CD4-positive, alpha-beta T cell treated with Interleukin-6 for 4 hours (primary cell): ENCODE measurements at places on chromosomes 16 and 17.

DNA sequence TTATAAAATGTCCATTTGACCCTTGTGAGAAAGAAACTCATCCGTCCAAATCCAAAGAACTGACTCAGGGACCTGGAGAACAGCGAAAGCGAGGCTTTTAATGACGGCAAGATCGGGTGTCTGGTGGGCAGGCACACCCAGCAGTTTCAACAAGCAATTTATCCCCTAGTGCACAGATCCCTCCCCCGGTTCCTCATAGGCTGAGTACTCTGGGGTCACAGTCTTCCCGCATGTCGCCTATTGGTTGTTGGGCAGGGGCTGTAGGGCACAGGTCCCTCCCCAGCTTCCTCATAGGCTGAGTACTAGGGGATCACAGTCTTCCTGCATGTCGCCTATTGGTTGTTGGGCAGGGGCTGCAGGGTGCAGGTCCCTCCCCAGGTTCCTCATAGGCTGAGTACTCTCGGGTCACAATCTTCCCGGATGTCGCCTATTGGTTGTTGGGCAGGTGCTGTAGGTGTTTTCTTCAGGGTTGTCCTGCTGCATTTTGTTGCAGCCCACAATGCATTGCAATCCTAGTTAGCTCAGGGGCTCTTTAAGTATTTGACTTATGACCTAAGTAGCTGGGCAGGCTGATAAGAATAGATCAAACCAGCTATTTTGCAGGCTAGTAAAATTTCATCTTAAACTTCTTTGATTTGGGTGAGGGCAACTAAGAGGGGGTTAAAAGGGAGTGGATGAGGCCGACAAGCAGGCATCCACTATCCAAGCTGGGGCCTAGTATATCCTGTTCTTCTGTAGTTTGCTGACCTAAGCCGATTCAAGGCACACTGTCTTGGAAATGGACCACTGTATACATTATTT lies 3.6 kb upstream of the UTS2R start:
- DNase-seq = no peak

- no peak for DNase-seq
These were observed 38.8 kb downstream of the RPGRIP1L start for GRCh38 chr16:53664724-53665345.

DNA sequence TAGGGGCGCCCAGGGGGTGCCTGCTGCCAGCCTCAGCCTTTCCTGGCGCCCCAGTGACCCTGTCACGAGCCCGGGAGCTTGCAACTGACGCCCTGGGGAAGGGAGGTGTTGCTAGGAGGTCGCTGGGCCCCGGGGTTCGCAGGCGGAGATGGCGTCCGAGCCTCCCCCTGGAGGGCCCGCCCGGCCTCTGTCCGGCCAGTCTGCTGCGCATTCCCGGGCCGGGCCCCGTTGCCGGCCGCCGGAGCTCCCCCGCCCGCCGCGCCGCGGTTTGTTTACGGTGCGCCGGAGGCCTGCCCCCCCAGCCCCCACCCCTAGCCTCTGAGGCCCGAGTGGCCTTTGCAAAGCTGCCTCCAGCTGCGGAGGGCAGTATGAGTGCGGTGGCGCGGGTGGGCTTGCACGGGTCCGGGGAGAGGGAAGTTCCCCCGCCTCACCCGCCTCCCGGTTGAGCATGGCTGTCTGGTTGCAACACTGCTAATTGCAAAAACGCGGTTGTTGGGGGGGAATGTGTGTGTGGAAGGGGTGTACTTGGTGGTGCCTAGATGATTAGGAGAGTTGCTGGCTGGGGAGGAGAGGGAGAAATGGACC lies 514 bp downstream of the THRA start:
- peak; percentile 48 for DNase-seq

GRCh38 chr16:81921085-81921814 lies 90.0 kb downstream of the SDR42E1 start:
- no peak for DNase-seq

- DNase-seq = no peak
These were observed 287.3 kb upstream of the AXIN2 start for GRCh38 chr17:65848751-65849150.

- DNase-seq = peak; percentile 61
These were observed 744 bp upstream of the PLXDC1 start for GRCh38 chr17:39151943-39152818.

DNA sequence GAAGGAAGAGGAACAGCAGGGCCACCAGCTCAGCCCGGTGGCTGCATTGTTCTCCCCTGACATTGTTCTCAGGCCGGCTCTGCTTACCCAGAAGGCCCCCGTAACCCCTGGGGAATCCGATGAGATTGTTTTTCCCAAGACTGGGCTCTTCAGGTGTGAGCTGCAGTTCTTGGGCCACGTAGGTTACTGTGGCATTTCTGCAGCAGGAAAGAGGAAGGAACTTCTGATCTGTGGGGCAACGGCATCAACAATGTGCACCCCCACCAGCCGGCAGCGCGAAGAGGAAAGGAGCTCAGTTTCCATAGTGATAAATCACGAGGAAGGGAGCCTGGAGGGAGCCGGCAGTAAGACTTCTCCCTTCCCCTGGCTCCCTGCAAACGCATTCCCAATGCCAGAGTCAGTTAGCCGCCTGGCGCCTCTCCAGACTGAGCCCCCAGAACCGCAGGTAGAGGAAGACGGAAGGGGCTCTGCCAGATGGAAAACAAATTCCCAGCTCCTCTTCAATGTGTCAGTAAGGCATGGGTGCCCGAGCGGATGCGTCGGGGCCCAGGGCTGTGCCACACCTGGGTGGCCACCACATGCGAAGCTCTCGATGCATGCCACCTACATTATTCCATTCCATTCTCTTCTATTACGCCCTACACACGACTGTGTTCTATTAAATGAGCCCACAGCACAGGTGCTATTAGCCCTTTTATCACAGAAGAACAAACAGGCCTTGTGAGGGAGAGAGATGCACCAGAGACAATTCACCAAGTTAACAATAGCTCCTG lies 21.5 kb upstream of the PECAM1 start:
- DNase-seq = peak; percentile 40

- DNase-seq = no peak
These were observed 61.4 kb downstream of the TMEM100 start for GRCh38 chr17:55661256-55661758.

DNA sequence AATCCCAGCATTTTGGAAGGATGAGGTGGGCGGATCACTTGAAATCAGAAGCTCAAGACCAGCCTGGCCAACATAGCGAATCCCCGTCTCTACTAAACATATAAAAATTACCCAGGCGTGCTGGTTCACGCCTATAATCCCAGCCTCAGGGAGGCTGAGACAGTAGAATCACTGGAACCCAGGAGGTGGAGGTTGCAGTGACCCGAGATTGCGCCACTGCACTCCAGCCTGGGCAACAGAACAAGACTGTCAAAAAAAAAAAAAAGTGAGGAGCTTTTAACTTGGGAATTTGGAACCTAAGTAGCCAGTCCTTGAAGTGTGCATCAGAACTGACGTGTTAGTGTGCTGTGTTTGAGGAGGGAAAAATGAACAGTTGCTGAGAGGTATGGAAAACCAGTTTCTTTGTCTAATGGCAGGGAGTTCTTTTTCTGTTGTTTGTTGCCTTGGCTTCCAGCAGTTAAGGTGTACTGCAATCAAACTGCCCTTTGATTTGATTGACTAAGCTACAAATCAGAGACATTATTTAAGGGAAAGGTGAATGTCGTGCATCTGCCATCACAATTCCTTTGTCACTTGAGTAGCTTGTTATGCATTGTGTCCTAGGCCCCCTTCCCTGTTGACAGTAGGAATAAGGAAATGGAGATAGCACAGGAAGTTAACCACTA lies 8.6 kb upstream of the DUSP14 start:
- no peak for DNase-seq

GRCh38 chr16:74625500-74626350 lies 18.8 kb upstream of the GLG1 start:
- DNase-seq = no peak

DNA sequence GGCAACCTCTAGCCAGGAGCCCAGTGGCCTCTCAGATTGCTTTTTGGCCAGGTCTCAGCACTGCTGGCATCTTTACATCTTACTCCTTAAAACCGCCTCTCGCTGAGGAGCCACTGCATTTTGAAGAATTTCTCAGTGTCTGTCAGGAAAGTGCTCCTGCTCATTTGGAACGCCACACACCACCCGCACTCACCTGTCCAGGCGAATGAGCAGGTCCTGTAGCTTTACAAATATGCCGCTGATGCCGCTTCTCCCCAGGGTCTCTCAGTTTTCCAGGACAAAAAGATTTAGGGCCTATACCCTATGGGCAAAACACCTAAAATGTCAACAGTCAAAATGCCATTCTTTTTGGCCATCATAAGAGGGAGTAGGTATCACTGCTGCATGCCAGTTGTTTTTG lies 22.1 kb downstream of the CYB561 start:
- DNase-seq = no peak

- DNase-seq = no peak
These were observed 23.7 kb downstream of the PHLPP2 start for GRCh38 chr16:71700831-71701230.

GRCh38 chr17:72455562-72455961 lies 334.7 kb downstream of the SOX9 start:
- DNase-seq = no peak

GRCh38 chr17:17164676-17165075 lies 41.5 kb downstream of the PLD6 start:
- no peak for DNase-seq

- DNase-seq = no peak
These were observed 6.1 kb upstream of the PRSS8 start for GRCh38 chr16:31141489-31142108.

GRCh38 chr16:47481698-47482374 lies 20.7 kb downstream of the PHKB start:
- DNase-seq = no peak

GRCh38 chr17:63998050-63998720 lies at the start of gene PRR29:
TSS of gene PRR29 (plus strand) at chr17:63998351. CDS start at chr17:63998365, 14 bp downstream.
- peak; percentile 82 for DNase-seq

- no peak for DNase-seq
These were observed 50.0 kb downstream of the TENT4B start for GRCh38 chr16:50202926-50203624.

GRCh38 chr16:17606460-17606859 lies 135.7 kb upstream of the XYLT1 start:
- DNase-seq = no peak

DNA sequence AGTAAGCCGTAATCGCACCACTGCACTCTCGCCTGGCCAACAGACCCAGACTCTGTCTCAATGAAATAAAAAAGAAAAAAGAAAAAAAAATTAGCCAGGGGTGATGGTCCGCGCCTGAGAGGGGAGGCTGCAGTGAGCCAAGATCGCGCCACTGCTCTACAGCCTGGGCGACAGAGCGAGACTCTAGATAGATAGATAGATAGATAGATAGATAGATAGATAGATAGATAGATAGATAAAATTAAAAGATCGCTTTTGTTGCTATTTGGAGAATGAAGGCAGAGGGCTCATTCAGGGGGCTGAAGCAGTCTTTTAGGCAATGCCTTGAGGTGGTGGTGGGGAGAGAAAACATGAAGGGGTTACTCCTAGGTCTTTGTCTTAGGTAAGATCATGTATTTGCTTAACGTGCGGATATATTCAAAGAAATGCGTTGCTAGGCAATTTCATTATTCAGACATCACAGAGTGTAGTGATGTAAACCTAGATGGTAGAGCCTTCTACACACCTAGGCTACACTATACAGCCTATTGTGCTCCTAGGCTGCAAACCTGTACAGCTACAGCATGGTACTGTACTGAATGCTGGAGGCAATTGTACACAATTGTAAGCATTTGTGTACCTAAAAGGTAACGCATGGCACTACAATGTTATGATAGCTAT lies 4.3 kb upstream of the HES7 start:
- DNase-seq = no peak
